ENCODE measurements at places on chromosomes 3 and 15.

DNA sequence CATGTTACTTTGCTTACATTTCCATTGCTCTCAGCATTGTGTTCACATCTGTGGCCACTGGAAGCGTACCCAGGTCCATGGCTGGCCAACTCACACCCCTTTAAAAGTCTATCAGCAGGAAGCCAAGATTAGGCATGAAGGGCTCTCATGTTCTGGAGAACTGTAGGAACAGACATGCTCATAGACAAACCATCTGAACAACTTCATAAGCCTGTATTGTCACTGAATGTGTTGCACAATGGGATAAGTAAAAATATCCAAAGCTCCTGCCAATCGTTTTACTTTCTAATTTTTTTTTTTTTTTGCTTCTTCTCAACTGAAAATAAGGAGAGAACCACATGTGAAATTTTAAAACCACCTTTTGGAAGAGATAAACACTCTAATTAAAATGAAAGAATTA lies 6.4 kb downstream of the RPLP1 start:
- DNase-seq = no peak

- no peak for DNase-seq
Measured at GRCh38 chr3:134598763-134599545, 51.9 kb downstream of the KY start.

DNA sequence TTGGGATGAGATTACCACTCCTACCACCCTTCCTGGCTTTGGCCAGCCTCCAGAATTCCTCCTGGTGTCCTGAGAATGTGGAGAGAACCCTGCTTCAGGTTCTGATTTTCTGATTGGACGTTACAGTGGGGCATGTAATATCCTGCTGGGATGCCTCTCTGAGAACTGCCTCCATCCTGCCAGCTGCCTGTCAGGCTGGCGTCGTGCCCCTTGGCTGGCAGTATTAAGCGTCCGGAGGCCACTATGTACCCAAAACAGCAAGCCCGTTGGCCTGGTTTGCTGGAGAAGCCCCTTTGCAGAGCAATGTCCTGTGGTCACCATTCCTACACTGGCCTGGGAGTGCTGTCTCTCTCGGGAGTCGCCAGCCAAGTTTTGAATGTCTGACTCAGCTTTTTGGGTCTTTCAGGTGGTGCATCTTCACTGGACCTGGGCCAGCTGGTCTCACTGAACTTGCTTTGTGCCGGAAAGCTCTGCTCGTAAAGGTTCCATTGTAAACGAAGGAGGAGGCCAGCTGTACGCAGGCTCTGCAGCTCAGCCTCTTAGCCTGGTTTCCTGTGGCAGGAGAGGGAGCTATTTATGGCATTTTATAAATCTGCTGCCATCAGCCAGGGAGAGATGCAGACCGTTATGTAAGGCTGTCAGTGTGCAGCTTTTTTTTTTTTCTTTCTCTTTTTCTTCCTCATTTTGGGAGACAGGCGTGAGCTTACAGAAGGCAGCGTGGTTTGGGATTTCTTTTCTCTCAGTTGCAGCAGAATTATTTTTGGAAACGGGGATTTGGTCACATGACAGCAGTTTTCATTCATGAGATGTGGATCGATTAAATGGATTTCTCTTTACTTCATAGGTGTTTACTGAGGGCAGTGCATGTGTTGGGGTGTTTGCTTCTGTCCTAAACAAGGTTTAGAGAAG lies 19.0 kb upstream of the TRAK1 start:
- DNase-seq = no peak

DNA sequence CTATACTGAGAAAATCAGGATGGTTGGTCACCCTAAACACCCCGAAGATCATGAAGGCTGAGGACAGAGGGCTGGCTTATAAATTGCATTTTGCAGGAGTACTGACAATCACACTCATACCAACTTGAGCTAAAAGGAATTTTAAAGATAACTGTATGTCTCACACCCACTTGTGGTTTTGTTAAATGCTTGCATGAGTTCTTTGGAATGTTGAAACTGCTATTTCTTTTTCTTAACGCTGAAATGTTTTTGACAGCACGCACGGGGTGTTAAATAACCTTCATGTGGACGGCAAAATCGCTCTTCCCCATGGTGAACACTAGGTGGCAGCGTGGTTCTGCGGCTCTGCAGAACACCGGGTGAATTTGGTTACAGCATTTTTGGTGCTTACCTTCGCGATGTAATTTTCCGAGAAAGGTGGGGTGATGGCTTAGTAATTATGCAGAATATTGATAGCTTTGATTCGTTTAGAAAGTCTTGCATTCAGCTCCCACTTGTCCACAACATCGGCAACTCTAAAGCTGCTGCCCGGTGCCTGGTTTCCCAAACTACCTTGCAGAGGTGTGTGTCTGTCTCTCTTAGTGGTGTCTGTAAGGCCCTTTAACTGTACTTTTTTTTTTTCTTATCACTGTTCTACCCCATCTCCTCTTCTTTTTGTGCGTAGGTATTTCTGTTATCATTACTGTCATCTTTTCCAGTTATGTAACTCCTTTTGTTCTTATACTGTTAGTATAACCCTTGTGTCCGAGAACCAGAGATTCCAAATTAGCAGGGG lies 51.7 kb downstream of the ARNT2 start:
- DNase-seq = peak; percentile 56

GRCh38 chr3:111143-112069 lies 85.2 kb upstream of the CHL1 start:
- DNase-seq = no peak

- no peak for DNase-seq
Measured at GRCh38 chr3:101838691-101839090, 10.6 kb upstream of the NFKBIZ start.

DNA sequence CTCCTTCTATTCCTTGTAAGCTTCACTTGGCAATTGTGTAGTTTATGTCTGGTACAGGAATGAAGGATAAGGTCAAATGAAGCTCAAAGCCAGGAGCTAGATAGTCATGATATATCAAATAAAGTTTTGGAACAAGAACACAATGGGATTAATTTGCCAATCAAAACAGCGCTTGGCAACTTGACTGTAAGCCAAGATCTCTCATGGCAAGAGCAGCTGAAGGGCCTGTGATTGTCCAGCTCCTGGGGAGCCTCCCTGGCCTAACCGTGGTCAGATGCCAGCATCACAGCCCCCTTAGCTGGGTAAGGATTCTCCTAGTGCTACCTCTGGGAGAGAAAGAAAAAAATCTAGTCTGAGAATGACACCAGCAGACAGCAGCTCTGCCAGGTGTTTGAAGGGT lies 97.2 kb downstream of the LIPC start:
- DNase-seq = no peak

DNA sequence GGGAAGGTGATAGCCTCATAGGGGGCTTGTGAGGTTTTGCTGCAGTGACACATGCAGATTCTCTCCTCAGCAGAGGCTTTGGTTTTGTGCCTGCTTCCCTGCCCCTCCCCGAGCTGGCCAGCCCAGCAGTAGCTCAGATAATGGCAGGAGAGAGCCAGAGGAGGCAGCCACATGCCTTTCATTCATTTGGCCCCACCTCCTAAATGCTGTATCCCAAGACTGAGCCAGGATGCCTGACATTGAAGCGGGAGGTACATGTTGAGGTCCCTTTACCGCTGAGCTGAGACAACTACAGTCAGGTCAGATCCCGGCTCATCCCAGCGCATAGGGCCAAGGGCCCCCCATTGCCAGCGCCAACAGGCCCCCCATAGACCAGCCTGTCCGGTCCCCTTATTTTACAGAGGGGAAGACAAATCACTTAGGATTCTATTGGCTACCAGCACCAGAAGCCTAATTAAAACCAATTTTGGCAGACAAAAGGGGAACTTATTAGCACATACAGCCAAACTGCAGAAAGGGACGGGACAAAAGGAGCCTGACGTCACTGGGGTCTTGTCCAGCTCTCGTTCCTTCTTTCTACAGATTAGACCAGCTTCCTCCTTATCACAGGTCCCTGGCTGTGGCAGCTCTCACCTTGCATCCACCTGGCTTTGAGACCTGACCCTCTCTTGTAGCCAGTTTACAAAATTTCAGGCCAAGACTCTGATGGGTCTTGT lies 12.1 kb upstream of the POLG start:
- no peak for DNase-seq

- DNase-seq = no peak
Measured at GRCh38 chr3:11774296-11774877, 72.3 kb downstream of the TAMM41 start.

DNA sequence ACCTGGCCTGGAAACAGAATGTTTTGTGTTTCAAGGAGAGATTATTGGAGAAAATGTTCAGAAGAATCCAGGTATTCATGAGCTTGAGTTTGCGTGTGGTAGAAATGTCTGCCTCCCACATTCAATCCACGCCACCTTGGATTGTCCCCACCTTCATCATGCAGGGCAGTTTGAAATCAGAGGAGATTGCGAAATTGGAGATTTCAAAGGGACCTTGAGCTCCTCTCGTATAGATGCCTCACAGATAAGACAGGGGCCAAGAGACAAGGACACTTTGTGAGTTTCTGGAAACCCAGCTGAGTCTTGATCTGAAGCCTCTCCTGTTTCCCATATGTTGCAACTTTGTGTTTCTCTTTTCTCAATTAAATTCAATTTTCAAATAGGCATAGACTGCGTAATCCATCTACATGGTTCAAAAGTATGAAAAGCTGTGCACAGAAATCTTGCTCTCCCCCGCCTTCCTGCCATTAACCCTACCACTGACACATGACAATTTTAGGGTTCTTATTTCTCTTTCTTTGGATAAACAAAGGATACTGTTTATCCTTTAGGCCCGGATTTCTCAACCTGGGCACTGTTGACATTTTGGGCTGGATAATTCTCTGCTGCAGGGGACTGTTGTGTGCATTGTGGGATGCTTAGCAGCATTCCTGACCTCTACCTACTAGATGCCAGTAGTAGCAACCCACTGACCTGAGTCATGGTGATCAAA lies 53.8 kb downstream of the CMTM8 start:
- no peak for DNase-seq

DNA sequence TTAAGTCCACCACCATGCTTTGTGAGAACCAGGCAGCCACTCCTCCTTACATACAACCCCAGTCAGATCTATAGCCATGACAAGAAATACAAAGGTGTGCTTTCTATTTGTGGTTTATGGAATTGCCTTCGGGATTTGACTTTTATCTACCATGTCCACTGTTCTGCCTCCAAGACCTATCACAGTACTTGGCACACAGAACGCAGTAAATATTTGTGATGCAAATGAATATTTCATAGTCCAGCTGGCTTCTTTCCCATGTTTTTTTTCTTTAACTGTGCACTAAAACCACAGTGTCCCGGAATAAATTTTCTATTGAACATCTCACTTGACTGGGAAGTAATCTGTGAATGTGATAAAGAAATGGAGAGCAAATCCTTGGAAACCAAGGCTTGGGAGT lies 314.7 kb downstream of the RORA start:
- DNase-seq = no peak

- DNase-seq = no peak
Measured at GRCh38 chr3:198030726-198031125, 70.7 kb downstream of the LMLN start.

GRCh38 chr3:126454025-126454424 lies 21.7 kb downstream of the ZXDC start:
- no peak for DNase-seq

GRCh38 chr3:111332488-111333080 lies 209.4 kb upstream of the CD96 start:
- no peak for DNase-seq

DNA sequence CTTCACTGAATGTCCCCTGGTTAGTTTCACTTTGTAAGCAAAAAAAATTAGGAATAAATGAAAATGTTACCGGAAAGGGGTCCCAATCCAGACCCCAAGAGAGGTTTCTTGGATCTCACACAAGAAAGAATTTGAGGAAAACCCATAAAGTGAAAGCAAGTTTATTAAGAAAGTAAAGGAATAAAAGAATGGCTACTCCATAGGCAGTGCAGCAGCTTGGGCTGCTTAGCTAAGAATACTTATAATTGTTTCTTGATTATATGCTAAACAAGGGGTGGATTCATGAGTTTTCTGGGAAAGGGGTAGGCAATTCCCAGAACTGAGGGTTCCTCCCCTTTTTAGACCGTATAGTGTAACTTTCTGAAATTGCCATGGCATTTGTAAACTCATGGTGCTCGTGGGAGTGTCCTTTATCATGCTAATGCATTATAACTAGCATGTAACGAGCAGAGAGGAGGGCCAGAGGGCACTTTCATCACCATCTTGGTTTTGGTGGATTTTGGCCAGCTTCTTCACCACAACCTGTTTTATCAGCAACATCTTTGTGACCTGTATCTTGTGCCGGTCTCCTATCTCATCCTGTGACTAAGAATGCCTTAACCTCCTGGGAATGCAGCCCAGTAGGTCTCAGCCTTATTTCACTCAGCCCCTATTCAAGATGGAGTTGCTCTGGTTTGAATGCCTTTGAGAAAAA lies 41.0 kb upstream of the CMSS1 start:
- no peak for DNase-seq

DNA sequence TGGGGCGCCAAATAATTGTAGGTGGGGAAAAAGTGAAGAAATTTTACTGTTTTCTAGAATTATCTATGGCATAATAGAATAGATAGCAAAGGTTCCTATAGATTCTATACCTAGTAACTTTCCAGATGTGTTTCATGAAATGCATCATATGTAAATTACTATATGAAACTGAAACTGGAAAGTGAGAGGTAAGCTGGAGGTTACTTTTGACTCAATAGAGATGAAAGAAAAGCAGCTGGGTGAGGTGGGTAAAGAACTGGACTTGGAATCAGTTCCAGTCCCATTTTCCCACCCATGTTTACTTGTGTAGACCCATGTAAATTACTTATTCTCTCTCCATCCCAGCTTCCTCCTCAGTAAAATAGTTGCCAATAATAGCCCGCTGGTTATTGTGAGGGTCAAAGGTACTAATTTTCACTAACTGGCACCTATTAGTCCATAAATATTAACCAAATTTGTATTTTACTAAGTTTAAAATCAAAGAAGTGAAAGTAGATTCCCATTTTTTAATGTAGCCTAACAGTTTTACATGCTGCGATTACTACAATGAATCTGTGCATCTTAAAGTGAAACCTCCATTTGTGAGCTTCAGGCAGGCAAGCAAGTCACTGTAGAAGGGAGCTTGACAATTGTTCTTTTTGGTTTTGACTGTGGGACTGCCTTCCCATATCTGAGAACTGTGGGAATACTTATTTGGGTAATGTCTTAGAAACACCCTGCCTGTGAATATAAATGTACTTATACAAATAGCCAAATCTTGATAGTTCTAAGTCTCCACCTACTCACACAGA lies 312.1 kb downstream of the SLC9A9 start:
- no peak for DNase-seq

DNA sequence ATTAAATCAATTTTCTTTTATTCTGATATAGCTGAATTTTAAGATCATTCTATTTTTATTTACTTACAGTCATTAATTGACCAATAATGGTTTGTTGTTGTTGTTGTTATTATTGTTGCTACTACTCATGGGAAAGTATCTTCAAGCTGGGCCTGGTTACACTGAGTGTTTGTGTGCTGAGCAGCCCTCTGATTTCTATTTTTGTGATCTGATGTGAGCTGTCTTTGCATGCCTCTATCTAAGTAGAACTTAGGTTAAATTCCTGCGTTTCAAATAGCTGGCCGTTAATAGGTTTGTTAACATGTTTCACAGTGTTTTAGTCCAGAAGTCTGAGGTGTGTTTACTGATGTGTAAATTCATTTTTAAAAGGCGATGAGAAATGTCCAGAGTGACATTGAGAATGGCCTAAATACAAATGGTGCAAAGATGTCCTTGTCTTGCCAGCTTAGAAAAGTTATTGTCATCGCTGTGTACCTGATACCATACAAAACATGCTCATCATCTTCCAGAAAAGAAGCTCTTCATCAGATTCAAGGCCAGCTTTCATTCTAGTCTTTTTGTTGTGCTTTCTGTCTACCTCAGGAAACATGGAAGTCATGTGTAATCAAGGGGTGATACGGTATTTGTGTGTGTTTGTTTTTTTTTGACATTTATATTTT lies 15.8 kb downstream of the ARIH2 start:
- DNase-seq = no peak
